ENCODE measurements at places on chromosomes 7 and 10. TPM values are rescaled to one million over a fixed set of nuclear protein-coding genes. Genes with fewer than 3 reads are reported as not detected.

Gene RTKN2
- 7.3 TPM for total RNA-seq

Gene PSMG3
- 99.6 TPM for total RNA-seq

Gene ANXA8L1
- total RNA-seq = not detected

Gene GPR22
- total RNA-seq = not detected

Gene METTL2B
- 29.8 TPM for total RNA-seq

Gene HMX2
- total RNA-seq = not detected

Gene OPN4
- 0.02 TPM for total RNA-seq

All from H4 (cell line).